ENCODE measurements at places on chromosomes 7 and 10.

DNA sequence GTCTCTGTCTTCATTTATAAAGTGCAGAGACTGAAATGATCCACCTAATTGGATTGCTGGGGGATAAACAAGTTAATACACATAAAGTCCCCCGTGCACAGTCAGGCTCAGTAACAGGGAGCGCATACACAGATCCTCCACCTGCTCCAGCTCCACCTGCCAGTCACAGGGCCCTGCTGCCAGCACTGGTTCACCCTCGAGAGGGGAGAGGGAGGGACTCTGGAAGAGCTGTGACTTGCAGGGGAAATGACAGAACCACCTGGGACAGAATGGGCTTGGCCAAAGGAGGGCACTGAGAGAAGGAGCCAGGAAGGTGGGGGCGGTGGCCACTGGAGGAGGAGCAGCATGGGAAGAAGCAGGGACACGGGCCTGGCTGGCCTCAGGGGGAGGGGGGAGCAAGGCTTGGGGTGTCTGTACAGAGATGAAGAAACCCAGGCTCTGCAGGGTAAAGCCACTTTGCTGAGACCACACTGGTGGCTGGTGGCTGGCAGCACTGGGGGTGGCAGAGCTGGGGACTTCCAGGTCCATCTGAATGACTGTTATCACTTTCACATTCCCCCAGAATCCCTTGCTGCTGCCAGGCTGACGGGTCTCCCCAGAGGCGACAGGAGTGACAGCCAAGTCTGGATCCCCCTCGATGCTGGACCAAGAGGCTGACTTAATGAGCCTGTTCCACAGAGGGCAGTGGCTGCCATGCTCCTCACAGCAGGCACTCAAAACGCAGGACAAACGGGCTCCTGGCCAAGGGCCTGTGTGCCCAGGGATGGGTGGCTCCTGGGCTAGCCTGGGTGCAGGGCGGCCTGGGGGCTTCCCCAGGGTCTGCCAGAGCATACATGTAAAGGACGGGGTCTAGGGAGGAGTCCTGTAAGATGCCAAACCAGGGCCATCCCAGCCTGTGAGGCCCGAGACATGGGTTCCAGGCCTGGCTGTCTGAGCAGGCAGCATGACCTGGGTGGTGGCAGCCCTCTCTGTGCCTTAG is 151.1 kb downstream of the SH3PXD2A start:
- no peak for DNase-seq

GRCh38 chr7:2959103-2959680 is 84.5 kb downstream of the CARD11 start:
- no peak for DNase-seq

- peak; percentile 31 for DNase-seq
Measured at GRCh38 chr10:22243321-22243720, 25.5 kb upstream of the EBLN1 start.

GRCh38 chr7:44381494-44382220 is 56.3 kb upstream of the CAMK2B start:
- no peak for DNase-seq

DNA sequence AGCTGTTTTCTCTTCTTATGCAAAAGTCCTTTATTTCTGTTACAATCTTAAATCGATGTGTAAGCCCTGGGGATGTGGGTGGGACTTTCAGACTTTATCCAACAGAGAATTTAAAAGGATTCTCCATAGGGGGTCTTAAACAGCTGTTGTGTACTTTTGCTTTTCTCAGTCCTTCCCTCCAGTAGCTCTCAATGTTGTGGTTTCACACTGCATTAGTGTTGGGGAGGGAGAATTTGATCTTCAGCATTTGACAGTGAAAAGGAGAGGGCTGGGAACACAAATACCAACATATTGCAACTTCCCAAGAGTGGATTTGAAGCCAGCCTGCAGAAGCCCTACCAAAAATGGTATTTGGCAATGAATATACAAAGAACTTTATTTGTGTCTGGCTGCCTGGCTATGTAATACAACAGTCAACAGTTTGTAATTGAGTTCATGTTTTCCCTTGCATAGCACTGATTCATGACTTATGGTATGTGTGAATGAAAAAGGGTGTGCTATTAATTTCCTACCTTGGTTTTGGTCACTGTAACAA is 80.1 kb upstream of the CAPZA2 start:
- no peak for DNase-seq
